ENCODE measurements at places on chromosomes 3 and 15.

DNA sequence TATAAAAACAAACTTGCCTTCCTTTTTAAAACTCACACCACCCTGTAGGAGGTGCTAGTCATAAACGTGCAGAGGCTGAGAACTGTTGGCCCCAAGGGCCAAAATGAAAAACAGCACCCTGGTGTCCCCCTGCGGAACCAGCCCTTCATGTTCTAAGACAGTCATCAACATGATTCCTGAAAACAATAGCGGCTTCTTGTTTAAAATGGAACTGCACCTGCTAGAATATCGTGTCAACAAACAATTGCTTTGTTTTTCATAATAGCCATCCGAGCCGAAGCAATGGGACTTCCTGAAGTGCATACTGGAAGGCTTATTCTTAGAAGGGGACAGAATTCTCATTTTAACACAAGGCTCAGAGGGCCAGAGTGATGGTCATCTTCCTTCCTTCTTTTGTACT lies 43.7 kb downstream of the MECOM start:
- DNase-seq: no peak

DNA sequence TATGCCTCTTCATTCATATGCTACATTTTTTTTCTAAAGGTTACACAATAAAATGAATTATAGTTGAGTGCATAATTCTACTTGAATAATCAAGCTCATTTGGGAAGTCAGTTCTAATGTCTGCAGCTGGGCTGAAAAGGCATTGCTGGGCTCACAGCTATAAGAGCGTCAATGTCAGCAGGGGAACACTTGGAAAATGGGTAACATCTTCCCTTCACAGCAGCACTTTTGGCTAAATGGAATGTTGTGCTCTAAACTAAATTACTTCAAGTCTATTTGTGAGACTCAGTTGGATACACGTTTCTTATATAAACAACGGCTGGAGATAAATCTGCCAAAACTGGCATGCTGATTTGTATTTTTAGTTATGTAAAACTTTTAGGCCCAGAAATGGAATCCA lies 357.8 kb downstream of the TBL1XR1 start:
- no peak for DNase-seq

- DNase-seq: no peak
Observed at GRCh38 chr3:86923071-86923491, 67.9 kb downstream of the VGLL3 start.

DNA sequence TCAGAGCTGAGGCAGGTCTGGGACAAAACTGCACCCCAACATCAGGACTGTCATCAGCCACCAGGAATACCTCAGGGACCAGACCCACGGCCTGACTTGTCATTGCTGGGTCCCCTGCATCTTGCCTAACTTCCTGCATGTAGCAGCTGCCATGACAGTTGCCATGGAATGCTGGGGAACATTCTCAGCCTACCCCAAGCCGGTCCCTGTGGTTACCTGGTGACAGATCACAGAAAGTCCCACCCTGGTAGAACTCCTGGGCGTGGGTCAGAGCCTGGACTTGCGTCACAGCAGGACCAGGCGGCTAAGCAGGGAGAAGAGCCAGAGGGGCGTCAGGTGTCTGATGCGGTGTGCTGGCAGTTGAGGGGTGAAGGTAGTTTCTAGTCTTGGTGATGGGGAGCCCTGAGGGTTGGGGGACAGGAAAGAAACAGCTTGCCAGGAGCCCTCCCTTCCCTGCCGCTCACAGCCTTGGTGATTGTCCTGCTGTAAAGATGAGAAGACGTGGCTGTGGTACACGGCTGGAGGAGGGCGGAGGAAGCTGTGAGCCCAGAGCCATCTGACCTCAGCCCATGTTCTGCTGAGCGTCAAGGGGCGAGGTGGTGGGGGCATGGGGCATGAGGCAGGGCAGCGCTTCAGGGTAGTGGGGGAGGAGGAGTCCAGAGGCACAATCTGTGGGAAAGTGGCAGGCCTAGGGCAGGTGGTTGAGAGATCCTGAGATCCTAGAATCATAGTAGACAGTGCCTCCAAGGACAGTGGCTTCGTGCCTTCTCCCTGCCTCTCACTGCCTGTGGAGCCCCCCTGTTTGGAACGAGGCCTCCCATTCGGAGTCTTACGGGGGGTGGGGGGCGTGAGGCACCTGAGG lies 5.4 kb downstream of the H1-8 start:
- DNase-seq: no peak

DNA sequence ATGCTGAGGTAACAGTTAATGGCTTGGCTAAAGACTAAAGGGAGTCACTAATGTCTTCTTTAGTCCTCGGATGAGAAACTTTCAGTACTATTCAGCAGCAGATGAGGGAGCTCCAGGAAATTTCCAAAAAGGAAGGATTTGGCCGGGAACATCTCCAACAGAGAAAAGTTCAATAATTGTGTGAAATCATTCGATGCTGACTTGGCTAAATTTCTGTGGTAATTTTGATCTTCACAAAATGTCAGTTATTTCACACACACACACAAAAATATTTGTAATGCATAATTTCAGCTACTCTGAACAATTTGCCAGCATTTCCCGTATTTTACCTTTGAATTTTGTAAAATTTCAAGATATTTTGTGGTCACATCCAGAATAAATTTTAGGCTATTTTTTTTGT lies 462.8 kb upstream of the MDFIC2 start:
- no peak for DNase-seq

- DNase-seq: no peak
Observed at GRCh38 chr3:106611841-106612240, 743.0 kb upstream of the CBLB start.

GRCh38 chr3:192597506-192597905 lies 129.8 kb downstream of the FGF12 start:
- DNase-seq: no peak

DNA sequence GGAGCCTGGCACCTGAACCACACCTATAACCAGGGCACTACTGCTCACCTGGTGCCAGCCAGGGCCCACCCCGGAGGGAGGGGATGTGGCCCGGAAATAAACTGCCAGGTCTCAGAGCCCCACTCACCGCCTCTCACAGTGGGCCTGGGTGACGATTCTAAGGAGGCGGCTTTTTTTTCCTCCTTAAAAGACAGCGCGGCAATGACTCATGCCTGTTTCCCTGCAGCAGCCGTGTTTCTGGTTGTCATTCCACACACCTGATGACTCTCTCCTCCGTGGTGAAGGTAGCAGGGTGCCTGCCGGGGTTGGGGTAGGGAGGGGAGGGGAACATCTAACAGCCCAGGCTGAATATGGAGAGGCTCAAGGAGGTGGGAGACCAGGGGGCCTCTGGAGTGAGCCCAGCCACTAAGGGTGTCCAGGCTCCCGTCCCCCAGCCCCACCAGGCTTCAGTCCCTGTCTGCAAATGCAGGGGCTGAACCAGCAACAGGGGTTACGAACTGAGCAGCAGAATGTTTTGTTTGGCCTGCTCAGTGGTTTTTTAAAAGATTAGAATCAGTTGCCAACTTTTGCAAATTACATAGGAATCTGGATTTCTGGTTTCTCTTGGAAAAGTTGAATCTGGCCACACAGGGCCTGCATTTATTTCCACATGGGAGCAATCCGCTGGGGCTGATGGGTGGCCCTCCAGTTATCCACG lies 127.3 kb upstream of the LINGO1 start:
- DNase-seq: no peak

GRCh38 chr15:77118882-77119321 lies 48.0 kb upstream of the TSPAN3 start:
- DNase-seq: no peak

- no peak for DNase-seq
Observed at GRCh38 chr3:184770541-184770940, 41.4 kb upstream of the VPS8 start.

DNA sequence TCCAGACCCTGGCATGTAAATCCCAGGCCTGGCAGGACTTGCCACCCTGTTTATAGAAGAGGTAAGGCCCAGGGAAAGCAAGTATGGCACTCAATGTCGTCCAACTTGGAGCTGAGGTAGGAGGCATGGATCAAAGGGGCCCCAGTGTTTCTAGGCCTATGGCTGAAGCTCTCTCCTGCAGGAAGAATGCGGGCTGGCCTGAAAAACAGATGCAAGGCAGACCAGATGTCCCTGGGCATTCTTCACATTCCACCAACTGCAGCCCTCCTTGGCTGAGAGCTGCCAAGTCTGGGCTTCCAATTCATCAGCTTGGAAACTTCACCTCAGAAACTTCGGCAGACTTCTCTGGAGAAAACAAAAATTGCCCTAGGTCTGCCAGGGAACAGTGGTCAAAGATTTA lies 22.2 kb downstream of the MESD start:
- DNase-seq: no peak

GRCh38 chr15:55222588-55222987 lies 25.8 kb upstream of the RSL24D1 start:
- DNase-seq: no peak

DNA sequence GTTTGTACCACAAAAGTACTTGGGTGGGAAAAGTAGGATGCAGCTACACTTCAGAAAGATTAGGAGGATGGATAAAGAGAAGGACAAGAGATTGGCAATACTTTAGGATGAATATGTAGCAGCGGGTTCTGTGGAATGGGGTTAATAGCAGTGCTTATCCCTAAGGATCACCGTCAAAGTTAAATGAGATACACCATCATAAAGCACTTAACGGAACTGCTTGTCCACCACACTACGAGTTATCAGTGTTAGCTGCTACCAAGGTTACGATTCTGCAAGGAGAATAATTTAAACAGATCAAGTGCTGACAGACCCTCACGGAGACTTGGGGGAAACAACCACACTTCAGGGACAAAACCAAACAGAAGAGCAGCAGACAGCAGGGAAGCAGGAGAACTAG lies 963 bp downstream of the SHQ1 start:
- DNase-seq: no peak

GRCh38 chr3:138511945-138512344 lies 77.5 kb downstream of the ESYT3 start:
- DNase-seq: no peak

DNA sequence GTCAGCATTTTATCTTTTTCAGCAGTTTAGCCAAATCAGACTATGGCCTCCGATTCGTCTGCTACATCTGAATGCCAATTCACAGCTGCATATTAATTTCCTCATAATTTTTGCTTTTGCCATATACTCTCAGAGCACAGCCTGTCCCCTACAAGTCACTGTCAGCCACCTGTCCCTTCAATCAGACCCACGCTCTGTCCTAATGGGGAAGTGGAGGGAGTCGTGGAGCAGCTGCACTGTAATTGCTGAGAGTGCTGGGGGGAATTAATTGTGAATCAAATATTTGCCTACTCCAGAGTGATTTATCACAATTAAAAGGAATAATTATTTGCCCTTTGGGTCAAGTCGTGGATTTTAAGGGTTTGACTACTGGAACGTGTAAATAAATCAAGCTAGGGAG lies 75.5 kb downstream of the EBLN2 start:
- no peak for DNase-seq

DNA sequence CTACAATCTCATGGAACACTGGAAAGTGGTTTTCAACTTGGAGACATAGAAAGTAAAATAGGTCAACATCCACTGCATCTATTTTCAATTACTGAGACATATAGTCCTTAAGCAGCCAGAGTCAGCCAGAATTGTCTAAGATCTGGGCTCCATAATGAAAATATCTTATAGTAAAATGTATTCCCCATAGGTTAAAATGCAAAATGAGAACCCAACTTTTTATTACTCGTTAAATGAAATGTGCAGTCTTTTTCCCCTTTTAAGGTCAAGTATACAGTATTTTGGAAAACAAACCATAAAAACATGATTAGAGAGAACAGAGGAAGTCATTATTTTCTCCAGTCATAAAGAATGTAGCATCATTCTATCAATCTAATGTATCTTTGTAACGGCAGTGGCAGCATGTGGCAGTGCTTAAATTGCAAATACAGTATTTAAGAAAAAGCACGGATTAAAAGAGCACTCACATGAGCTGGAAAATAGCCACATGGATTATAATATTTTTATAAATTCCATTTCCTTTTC lies 64.4 kb upstream of the CPB1 start:
- DNase-seq: no peak

- no peak for DNase-seq
Observed at GRCh38 chr3:34858067-34858660, 781.2 kb upstream of the ARPP21 start.

DNA sequence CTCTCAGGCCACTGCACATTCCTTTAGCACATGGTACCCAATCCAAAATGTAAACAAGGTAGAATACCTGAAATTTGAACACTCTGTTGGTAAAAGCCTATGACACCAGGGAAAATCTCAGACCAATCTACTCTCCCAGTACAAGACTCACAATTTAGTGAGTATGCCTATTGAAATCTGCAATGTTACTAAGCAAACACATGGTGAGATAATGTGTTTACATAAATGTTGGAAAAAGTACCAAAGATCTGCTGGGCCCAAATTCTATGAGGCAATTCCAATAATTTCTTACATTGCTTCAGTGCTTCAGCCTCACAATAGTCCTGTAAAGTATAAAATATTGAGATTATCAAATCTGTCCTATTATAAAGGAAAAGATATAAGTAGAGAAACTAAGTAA lies 536.1 kb downstream of the PYDC2 start:
- no peak for DNase-seq

GRCh38 chr3:58994746-58995330 lies 55.0 kb downstream of the CFAP20DC start:
- no peak for DNase-seq

DNA sequence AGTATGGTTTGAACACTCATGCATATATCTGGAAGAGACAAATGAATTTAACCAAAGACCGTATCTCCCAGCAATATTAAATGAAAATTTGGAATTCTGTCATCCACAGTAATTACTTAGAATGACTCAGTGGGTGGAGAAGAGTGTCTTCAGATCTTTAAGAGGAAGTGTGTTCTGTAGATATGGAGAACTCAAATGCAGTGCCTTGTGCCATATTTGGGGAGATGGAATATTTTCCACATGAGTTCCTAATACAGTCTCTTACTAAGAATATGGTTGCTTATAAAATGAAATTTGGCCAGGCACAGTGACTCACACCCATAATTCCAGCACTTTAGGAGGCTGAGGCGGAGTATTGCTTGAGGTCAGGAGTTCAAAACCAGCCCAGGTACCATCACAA lies 40.5 kb downstream of the ANO10 start:
- no peak for DNase-seq

GRCh38 chr3:32004113-32004765 lies 22.7 kb downstream of the ZNF860 start:
- DNase-seq: no peak

DNA sequence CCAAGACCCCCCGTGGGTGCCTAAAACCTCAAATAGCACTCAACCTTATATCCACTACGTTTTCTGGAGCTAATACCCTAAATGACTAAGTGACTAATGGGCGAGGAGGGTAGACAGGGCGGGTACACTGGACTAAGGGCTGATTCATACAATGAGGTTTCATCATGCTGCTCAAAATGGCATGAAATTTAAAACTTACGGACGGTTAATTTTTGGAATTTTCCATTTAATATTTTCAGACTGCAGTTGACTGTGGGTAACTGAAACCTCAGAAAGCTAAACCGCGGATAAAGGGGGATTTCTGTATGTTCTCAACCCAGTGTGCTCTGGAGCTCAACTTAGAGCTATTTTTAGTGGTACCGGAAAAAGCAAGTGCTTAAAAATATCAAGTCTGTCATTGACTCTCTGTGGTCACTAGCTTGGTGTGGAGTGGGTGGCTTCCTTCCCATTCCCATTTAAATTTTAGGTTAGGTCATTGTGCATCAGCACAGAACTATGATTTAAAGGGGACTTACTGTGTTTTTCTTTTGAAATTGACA lies 72.9 kb downstream of the LRRC28 start:
- peak; percentile 2 for DNase-seq
